Mesenchymal stem cell (in vitro differentiated cells and primary cell): ENCODE measurements at places on chromosomes 7 and 10.

DNA sequence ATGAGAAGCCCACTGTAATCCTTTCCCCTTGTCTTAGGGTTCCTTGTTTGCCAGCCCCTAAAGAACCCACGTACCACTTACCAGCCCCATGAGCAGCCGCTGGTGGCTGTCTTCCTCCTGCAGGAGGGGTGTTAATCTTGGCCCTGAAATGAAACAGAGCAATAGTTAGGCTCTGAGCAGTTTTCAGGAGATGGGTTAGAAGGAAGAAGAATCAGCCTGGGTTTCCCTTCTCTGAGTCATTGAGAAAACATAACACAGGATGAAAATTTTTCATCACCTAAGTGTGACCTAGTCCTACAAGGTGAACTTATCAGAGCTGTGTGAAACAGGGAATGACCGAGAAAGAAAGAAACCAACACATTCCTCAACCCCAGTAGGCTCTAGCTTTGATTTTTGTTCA is 90.0 kb downstream of the GSAP start:
- DNase-seq: no peak

- DNase-seq: peak; percentile 70
Observed at GRCh38 chr7:40232242-40232893, 97.6 kb downstream of the SUGCT start.

DNA sequence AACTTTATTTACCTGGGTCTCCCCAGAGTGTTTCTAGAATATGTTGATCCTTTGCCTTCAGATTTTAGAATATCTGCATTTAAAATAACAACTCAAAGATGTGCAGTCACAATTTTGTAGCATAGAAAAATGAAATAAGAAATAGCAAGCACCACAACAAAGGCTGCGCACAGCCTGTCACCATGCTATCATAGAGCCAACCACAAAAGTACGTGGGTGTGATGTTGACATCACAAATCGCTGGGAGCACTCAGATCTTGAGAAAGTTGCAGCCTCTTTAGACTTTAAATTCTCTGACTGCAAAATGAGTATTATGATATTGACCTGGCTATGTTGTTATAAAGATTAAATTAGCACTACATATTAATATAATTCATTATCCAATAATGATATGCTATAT is 177.9 kb downstream of the TNS3 start:
- DNase-seq: no peak

- no peak for DNase-seq
Observed at GRCh38 chr10:63030536-63030935, 102.6 kb upstream of the NRBF2 start.

- no peak for DNase-seq
Observed at GRCh38 chr10:121428867-121429266, 169.4 kb downstream of the FGFR2 start.

GRCh38 chr10:94496646-94497045 is 48.9 kb upstream of the HELLS start:
- no peak for DNase-seq

DNA sequence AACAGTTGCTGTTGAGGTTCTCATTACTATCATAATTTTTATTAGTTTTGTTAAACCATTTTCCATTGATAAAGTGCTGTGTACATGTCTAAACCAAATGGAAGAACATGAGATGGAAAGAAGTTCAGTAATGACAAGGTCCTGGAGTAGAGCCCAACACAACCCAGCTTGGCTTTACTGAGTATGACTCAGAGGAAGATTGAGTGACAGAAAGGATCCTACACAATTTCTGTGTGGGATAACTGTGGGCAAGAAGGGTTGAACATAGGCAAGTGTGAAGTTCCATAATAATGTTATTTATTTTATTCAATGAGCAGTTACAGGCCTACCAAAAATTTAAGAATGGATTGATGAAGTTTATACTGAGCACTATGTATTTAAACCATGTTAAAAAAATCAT is 15.9 kb downstream of the PRKG1 start:
- DNase-seq: no peak

DNA sequence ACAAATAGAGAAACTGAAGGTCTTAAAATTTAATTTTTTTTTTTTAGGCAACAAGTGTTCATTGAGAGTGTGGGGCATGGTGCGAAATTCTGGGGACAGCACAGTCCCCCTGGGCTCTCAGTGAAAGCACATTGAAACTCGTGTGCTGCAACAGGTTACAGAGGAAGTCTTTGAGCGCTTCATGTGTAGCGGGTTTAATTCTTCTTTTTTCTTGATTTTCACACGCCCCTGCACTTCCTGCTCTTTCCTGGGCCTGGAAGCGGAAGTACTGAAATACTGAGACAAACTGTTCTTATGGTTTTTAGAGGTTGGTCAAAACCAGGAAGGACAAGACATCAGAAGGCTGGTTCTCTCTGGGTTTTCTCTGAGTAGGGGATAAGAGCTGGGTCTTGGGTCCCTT is 203.5 kb downstream of the PTEN start:
- no peak for DNase-seq

DNA sequence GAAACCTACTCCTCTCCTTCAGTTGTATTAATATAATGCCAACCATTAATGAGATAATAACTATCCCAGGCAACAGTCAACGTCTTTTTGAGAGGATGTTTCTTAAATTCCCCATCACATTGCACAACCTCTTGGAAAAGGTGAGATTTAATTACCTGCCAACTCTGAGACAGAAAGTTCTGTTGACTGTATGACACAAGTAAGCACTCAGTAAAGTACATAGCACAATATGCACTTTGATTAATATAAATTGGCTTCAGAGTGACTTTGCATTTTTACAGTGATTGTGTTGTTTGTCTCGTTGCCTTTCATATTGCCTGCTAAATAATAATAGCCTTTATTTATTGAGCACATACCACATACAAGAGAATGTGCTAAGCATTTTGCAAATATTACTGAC is 46.7 kb downstream of the CAV1 start:
- no peak for DNase-seq

DNA sequence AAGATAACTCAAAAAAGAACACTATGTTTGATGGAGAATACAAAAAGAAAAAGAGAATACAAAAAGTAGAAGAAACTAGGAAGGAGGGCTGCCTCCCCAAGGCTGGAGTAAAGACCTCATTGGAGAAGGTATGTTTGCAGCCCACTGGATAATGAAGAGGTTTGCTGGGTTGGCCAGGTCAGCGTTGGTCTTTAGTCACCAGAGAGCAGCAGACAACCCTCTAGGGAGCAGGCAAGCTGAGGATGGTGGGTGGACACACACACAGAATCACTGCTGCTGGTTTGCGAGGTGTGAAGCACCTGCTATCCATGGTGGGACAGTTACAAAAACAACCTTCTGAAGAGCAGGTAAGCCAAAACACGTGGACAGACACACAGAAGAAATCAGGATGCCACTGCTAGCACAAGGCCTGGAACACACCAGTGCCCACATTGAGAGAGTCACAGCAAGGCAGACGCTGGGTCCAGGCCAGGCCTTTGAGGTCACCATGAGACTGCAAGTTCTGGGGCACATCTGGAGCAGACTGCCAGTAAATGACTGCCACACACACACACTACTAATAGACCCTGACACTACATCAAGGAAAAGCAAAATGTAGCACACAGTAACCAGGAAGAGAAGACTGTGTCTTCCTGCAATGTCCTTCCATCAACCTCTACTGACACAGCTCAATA is 43.0 kb downstream of the MTERF1 start:
- DNase-seq: no peak

DNA sequence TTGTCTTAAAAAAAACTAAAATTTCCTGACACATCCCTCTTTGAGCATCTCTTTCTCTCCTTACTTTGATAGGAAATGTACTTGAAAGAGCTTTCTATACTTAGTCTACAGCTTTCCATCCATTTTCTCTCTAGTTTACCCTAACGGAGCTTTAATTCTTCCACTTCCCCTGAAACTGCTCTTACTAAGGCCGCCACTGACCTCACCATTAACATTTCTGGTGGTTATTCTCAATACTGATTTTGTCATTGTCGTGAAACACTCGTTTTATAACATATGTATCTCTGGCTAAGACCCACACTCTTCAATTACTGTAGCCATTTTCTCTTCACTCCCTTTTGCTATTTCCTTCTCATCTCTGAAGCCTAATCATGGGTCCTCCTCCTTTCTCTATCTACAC is 262.0 kb upstream of the FERD3L start:
- DNase-seq: no peak

DNA sequence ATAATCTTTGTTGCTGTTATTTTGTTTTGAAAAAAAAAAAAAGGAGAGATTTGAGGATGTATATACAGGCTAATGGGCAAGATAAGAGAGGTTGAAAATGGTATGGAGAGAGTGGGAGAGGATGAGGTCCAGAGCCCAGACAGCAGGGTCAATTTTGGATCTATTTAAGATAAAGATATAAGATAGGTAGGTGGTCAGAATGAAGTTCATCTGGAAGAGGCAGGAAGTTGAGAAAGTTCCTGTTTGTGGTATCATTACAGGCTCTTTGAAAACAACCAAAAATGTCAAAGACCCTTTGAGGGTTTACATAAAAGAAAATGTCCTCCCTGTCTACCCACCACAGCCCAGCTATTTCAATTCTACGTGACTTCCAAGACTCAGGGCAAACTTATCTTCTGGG is 7.5 kb downstream of the CEP41 start:
- no peak for DNase-seq

GRCh38 chr7:428387-428786 is 91.3 kb downstream of the PDGFA start:
- DNase-seq: no peak

- DNase-seq: peak; percentile 77
Observed at GRCh38 chr7:105268056-105268455, 120.7 kb downstream of the SRPK2 start.

GRCh38 chr7:1029637-1030443 is 14.5 kb upstream of the GPR146 start:
- DNase-seq: no peak

- DNase-seq: peak; percentile 79
Observed at GRCh38 chr7:42237811-42238541, 967 bp upstream of the GLI3 start.

- no peak for DNase-seq
Observed at GRCh38 chr10:3570131-3570729, 214.8 kb downstream of the KLF6 start.

GRCh38 chr10:113326160-113327111 is 226.4 kb upstream of the HABP2 start:
- peak; percentile 93 for DNase-seq
